CD4-positive, alpha-beta T cell (primary cell): ENCODE measurements at places on chromosomes 12 and 14. TPM values are rescaled to one million over a fixed set of nuclear protein-coding genes. Genes with fewer than 3 reads are reported as not detected.
A peak's percentile ranks its signal among the peaks of the same experiment; 100 is the strongest.

DNA sequence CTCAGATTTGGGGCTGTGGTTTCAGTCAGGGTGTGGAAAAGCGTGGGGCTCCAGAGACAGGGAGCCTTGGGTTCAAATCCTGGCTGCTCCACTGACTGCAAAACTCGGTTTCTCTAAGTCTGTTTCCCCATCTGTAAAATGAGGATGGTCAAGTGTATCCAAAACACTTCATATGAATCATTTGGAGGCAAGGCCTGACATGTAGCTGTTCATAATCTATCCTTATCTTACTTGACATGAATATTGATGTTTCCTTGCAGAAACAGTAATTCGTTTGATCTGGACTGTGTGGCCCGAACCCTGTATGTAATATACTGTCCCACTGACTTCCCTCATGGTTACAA is 1.5 kb upstream of the CCDC63 start:
- H3K27ac ChIP-seq: no peak overlapping the region
- no peak overlapping the region for H3K4me3 ChIP-seq
- peaks cover 10% of the 10 kb centered on the region for H3K4me1 ChIP-seq
- H3K27me3 ChIP-seq: no peaks in the 10 kb centered on the region
- H3K36me3 ChIP-seq: no peaks in the 10 kb centered on the region
- DNase-seq: no peak

The TAS2R8 gene
- total RNA-seq: not detected

GRCh38 chr12:48160046-48160445 is 2.7 kb upstream of the ASB8 start:
- no peaks in the 10 kb centered on the region for H3K36me3 ChIP-seq
- H3K27me3 ChIP-seq: no peaks in the 10 kb centered on the region
- H3K27ac ChIP-seq: no peak overlapping the region

The KLHL33 gene
- 0.31 TPM for total RNA-seq

DNA sequence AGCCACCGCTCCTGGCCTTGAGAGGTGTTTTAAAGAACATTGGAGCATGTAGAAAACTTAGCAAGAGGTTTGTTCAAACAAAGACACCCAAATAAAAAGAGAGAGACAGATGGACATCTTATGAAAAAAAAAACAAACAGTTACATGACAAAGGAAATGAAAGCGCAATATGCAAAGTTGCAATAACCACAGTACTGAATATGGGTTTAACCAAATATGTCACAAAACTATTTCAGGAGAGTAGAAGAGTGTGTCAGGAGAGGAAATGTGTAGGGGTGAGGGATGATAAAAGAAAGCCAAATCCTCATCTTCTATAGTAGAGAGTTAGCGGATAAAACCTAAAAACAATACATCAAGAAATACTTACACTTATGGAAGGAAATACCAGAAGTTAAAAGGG is 98.4 kb downstream of the GTF2A1 start:
- H3K27me3 ChIP-seq: no peaks in the 10 kb centered on the region
- no peak for DNase-seq
- H3K4me1 ChIP-seq: no peaks in the 10 kb centered on the region
- no peak overlapping the region for H3K27ac ChIP-seq

The PTHLH gene
- total RNA-seq: not detected

DNA sequence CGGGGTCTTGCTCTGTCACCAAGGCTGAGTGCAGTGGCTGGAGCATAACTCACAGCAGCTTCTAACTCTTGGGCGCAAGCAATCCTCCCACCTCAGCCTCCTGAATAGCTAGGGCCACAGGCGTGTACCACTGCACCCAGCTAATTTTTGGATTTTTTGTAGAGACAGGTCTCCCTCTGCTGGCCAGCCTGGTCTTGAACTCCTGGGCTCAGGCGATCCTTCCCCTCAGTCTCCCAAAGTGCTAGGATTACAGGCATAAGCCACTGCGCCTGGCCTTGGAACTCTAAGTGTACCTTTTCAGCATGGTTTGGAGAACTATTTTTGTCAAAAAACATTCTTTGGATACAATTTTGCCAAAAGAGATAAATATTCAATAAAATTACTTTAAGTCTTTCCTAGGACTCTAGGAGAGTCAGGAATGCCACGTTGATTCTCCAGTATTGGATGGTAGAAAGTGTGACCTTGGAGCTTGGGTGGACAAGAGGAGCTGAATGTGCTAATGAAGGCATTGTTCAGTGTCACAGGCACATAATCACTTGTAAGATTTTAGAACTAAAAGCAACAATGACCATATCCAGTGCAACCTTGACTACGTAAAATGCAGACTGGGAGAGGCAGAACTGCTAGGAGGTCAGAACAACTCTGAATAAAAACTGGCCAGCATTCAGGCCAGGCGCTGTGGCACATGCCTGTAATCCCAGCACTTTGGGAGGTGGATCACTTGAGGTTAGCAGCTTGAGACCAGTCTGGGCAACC is 2.8 kb downstream of the SRSF9 start:
- no peak overlapping the region for H3K27ac ChIP-seq
- peaks cover 54% of the 10 kb centered on the region for H3K36me3 ChIP-seq
- no peak overlapping the region for H3K4me3 ChIP-seq
- DNase-seq: peak; percentile 75
